ENCODE measurements at places on chromosomes 13 and 19.
A peak's percentile ranks its signal among the peaks of the same experiment; 100 is the strongest.

GRCh38 chr13:45302507-45302906 is 38.5 kb downstream of the TPT1 start:
- no peak for DNase-seq

DNA sequence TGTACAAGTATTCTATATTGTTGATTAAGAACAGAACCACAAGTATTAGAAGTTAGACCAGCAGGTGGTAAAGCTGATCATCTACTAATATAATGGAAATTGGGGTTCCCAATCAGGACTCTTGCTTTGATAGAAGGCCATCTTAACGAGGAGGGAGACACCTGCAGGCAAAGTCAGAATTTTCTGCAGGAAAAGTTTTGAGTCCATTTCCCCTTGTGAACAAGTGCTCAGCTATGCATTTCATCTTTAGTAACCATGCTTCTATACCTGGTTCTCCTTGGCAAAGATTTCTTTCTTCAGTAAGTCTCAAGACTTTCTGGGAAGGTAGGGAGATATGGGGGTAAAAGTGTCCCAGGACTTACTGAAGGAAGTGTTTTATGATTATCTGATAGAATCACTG is 36.1 kb upstream of the USPL1 start:
- peak; percentile 13 for DNase-seq

GRCh38 chr13:65841156-65841555 is 1389.0 kb downstream of the PCDH9 start:
- DNase-seq: no peak

DNA sequence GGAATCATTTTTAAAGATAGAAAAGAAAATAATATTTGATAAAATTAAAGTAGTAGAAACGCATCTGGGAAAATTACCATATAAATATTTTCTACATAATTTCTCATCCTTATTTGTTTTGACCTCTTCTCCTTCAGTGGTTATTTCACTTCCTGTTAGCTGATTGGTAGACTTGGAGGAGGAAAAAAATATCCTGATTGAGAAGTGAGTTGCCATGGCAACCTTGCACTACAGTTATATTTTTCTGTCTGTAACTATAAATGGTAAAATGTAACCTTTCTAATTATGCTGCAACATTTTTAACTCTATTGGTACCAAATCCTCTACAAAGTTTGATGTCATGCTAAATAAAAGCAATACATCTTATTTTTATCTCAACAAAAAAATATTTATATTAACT is 45.2 kb downstream of the SCEL start:
- DNase-seq: no peak

DNA sequence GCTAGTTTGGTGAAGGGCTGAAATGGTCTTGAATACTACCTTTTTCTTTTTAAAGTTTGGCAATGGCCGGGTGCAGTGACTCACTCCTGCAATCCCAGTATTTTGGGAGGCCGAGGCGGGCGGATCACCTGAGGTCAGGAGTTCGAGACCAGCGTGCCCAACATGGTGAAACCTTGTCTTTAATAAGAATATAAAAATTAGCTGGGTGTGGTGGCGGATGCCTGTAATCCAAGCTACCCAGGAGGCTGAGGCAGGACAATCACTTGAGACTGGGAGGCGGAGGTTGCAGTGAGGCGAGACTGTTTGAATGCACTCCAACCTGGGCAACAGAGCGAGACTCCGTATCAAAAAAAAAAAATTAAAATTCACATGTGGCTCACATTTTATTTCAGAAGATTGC is 880 bp upstream of the ZNF723 start:
- no peak for DNase-seq

DNA sequence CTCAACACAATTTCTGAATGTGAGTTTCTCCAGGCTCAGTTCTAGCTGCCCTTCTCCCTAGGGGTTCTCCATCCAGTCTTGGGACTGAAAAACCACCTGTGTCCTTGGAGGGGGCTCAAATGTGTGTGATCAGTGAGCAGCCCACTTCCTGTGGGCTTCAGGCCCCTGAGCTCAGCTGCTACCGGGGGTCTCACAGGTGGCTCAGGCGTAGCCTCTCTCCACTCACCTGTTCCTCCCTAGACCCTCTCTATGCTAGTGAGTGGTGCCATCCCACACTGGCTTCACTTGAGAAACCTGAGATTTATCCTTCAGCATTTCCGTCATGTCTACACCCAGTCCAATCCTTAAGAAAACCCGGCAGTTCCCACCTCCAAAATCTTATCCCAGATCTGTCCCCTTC is 39.8 kb upstream of the GPI start:
- no peak for DNase-seq

All from myocyte (in vitro differentiated cells).